Stimulated activated CD8-positive, alpha-beta memory T cell treated with anti-CD3 and anti-CD28 coated beads, Interleukin-4, amount 100 ng/mL, for 4 hours (primary cell): ENCODE measurements at places on chromosomes 11 and 22.

- DNase-seq, result no peak
These were observed 8.9 kb downstream of the HIRA start for GRCh38 chr22:19422440-19423301.

GRCh38 chr11:19244621-19245020 lies 3.9 kb upstream of the E2F8 start:
- no peak for DNase-seq

DNA sequence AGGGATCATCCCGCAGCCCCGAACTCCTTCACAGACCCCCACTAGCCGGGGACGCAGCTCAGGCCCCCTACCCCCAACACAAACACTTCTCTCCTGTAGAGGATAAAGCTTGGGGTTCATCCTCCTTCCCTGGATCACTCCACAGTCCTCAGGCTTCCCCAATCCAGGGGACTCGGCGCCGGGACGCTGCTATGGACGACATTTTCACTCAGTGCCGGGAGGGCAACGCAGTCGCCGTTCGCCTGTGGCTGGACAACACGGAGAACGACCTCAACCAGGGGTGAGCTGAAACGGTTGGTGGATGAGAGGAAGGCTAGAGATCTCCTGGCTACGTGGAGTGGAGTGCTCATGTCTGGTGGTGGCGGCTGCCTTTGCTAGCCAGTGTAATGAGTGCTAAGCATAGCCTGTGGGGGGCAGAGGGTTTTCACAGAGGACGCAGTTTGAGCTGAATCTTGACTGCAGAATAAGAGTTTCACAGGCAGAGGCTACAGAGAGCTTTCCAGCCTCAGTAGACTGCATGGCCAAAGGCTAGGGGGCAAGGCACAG lies 580 bp downstream of the ILK start:
- DNase-seq, result no peak

- DNase-seq, result no peak
These were observed 750.2 kb downstream of the OPCML start for GRCh38 chr11:132782102-132782501.

DNA sequence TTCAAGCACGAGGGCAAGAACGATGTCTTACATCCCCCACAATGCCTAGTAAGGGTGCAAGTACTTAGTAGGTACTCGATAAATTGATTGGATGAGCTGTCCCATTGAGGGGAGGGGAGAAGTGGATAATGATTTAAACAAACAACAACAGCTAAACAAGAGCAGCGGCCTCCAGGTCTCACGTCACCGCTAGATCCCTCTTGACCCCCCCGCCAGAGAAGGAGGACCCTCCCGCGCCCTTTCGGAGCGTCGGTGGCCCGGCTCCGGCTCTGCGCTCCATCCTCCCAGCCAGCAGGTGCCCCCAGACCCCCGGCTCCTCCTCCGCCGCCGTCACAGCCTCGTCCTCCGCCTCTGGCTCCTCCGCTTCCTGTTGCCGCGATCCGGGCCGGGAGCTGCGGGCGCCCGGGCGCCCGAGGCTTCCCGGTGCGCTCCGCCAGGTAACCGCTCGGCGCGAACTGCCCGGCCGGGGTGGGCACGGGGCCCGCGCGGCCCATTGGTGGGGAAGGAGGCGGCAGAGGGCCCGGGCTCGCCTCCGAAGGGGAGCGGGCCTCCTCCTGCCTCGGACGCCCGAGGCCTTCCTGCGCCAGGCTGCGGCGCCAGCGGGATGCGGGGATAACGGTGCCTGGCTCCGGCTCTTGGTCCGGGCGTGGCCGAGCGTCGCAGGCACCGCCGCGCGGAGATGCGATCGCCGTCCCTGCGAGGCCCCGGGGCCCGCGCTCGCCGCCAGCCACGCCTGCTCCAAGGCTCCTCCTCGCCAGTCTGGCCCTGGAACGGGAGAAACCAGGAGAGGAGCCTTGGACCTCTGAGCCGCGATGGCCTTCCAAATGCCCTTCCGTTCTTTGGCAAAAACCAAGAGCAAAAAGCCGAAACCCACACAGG lies at the start of gene TLCD5:
TSS of gene TLCD5 (plus strand) at position 368 of the 879 bp plus-strand sequence. CDS start 2,143 bp downstream, outside the sequence.
- DNase-seq, result no peak

GRCh38 chr11:3022300-3022967 lies 30.3 kb upstream of the NAP1L4 start:
- DNase-seq, result no peak

DNA sequence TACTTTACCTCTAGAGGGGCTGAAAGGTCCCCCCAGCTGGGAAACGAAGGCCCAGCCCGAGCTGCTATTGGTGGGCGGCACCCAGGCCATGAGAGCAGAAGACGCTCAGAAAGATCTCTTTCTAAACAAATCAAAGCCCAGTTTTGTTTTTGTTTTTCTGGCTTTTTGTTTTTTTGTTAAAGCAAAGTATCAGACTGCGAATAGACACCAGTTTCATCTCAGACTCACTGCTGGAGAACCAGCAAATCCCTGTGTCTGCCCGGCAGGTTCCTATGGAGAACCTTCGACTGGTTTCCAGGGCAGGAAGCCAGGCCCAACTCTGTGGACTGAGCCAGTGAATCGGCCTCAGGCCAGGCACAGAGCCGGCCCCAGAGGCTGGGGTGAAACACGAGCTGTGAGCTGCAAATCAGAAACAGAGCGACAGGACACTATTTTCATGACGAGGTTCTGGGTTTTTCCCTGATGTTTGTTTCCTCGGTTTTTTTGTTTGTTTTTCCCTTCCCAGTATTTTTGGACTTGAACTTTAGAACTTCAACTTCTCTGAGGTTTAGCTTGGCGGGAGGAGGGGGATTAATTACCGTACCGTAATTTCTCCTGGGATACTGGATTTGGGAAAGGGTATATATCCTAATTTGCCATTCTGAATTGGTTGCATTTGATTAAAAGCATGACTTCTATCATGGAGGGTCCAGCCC lies 16.0 kb upstream of the B4GALNT4 start:
- DNase-seq, result no peak

DNA sequence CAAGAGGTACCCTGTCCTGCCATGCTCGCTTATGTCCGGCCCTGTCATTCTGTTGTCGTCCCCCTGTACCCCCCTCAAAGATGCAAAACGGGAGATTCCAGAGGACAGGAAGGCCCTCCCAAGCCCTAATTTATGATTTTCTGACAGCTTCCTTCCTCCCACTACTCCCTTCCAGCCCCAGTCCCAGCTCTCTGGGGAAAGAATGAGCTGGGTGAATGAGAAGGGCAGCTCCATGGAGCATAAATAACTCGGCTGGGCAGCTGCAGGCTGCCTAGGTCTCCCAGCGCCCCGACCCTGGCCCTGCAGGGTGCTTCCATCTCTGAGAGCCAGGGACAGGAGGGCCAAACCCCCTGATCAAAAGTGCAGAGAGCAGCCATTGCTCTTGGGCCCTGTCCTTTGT lies 3.9 kb upstream of the EMID1 start:
- no peak for DNase-seq

- DNase-seq, result no peak
These were observed 513.6 kb downstream of the METTL15 start for GRCh38 chr11:28621753-28622152.

DNA sequence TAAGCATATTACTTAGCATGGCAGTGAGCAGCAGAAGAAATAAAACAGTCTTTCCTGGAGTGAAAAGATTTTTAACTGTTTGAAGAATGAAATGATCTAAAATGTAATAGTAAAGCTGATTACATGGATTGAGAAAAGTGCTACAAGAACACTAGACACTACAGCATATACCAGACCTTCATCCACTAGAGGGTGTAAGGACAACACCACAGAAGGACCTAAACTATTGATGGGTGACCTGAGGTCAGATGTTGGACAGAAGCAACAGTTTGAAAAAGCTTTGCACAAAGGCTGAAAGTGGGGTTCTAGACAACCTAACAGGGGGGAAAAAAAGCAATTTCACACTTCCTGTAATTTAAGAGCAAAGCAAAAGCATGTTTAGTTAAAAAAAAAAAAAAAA lies 97.7 kb downstream of the RBFOX2 start:
- DNase-seq, result no peak

- no peak for DNase-seq
These were observed 440.4 kb upstream of the CADM1 start for GRCh38 chr11:115944596-115944995.

DNA sequence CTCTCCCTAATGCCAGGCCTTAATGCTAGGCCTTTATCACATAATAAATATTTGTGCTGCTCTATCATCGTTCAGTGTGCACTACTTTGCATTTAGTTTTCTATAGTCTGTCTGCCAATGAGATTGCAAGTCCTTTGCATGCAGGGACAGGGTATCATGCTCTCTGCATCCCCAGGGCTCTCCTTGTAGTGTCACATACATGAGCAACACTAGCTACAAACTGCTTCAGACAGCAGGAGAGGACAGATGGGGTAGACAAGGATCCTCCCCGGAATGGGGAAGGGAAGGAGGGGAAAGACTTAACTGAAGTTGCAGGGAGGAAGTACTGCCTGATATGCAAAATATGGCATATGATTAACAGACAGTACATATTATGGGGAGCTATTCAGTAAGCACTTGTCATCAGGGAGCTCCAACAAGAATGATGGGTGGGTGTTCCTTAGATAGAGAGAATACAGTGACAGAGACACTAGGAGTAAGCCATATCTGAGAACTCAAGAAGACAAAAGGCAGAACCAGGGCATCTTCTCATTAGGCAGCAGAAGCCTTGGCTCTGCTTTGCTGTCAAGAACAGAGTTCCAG lies 42.8 kb downstream of the ZNF202 start:
- DNase-seq, result no peak

DNA sequence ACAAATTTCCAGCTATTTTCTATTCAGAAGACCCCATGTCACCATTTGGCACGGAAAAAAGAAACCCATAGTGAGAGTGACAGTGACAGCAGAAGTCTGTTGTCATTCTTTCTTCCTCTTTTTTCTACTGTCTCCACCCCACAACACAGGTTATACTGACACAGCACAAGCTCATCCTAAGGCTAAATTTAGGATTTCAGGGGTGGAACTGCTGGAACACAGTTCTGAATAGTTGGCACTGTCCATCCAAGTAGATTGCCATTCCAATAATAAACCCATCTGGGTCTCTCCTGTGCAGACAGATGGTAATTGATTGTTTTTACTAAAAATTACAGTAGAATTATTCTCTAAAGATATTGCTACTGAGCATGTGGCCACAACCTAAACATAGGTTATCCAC lies 95.2 kb upstream of the C11orf87 start:
- DNase-seq, result no peak

GRCh38 chr11:118109231-118109630 lies 22.5 kb upstream of the SMIM35 start:
- no peak for DNase-seq

DNA sequence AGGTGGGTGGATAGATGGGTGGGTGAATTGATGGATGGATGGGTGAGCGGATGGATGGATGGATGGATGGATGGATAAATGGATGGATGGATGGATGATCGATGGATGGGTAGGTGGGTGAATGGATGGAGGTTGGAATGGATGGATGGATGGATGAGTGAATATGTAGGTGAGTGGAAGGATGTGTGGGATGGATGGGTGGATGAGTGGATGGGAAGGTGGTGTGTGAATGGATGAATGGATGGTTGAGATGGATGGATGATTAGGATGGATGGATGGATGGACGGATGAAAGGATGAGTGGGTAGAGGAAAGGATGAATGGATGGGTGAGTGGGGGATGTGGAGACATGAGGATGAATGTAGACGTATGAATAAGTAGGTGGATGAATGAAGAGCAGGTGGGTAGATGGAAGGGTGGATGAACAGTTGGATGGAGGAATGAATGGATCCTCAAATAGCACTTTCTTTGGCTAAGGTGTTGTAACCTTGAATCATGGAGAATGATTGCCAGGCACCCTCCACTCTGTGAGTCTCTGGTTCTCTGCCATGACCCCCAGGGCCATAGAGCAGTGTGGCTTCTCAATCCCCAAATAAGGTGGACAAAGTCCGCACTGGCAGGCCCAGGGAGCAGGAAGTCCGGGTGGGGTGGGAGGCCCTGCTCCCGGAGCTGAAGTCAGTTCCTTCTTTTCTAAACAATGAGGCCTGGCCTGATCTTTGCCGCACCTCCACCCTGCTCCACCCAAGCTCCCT lies 36.9 kb downstream of the IGF2 start:
- DNase-seq, result no peak

DNA sequence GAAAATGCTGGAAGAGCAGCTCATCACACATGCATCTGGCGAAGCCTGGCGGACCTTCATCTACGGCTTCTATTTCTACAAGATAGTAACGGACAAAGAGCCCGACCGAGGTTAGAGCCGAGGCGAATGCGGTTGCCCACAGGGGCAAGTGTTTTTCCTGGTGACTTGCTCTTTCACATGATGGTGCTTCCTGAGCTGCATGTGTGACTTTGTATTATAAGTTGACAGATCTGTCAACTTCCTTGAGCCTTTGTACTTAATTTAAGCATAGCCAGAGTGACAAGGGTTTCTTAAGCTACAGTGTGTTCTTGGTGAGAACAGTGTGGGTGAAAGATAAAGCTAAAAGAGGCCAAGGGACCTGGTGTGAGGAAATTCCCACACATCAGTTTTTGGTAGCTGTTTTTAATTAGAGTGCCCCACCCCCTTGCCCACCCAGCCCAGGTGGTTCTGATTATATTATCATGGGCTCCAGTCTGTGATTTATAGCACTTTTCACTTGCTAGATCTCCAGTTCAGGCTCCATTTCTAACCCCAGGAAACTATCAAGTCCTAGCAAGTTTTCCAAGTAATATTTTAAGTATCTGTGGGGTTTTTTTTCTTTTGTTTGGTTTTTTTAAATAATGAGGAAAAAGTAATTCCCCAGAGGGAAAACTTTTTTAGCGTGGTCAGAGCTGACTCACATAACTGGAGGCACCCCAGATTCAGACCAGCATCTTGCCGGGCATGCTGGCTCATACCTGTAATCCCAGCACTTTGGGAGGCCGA lies 68.0 kb upstream of the YWHAH start:
- no peak for DNase-seq

DNA sequence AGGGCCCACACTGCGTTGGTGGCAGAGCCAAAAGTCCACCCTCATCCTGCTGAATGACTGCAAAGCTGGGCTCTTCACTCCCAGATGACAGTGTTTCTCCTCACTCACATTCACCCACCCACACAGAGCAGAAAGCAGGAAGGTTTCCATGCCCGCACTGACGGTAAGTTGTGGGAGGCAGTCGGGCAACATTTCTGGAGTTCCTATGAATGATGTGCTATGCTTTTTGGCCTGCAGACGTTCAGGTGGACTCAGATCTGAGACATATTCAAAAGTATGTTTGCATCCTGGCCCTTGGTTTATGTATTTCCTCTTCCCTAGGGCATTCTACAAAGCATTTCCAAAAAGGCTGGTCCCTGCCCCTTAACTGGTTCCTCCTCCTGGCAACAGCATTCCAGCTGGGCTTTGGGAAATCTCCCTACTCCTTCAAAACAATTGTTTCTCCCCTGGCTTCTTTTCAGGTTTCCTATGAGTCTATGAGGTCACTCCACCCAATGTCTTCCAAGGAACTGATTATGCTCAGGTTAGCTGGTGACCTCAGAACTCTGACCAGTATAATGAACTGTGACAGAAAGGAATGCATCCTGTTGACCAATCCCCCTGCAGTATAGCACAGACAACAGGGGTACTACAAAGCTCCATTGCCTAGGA lies 36.4 kb downstream of the PACSIN2 start:
- DNase-seq, result no peak

DNA sequence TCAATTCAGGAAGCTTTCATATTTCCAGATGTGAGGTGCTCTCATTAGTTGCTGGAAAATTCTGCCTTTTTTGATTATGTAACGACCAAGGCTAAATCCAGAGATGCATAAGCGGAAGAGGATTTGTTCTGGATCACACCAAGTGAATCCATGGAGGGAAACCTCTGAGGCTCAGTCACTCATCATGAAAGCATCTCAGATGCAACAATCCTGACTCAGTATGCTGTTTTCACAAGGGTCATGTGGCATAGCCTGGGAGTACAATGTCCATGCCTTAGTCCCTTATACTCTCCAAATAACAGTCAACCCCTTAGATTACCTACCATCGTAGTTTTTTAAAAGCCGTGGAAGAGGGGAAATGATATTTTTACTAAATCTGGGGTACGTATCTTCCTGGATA lies 445.6 kb downstream of the NTM start:
- DNase-seq, result no peak

GRCh38 chr11:61367406-61367805 lies 5.2 kb downstream of the TMEM138 start:
- no peak for DNase-seq
